Stimulated activated CD8-positive, alpha-beta memory T cell treated with anti-CD3 and anti-CD28 coated beads, Interleukin-12 subunit alpha, Interleukin-12 subunit beta, amount 100 ng/mL, for 4 hours (primary cell): ENCODE measurements at places on chromosomes 11 and 22.

- DNase-seq: no peak
Observed at GRCh38 chr22:22203048-22203971, 41.3 kb upstream of the VPREB1 start.

DNA sequence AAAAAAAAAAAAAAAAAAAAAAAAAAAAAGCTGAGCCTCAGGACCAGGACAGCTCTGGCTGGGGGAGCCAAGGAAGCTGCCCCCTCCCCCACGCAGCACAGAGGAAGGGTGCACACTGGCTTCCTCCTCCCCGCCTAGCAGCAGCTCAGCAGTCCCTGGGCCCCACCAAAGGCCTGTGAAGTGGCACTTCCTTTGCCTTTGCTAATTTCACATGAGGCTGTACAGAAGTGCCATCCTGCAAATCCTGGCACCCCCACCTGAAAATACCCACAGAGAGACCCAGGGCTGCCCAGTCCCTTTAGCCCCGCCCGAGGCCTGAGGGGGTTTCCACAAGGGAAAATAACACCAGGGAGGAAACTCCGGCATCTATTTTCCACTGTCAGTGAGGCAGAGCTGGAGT lies 3.9 kb downstream of the RHOG start:
- peak; percentile 30 for DNase-seq

GRCh38 chr22:43511276-43511910 lies 99.6 kb downstream of the MPPED1 start:
- DNase-seq: no peak

DNA sequence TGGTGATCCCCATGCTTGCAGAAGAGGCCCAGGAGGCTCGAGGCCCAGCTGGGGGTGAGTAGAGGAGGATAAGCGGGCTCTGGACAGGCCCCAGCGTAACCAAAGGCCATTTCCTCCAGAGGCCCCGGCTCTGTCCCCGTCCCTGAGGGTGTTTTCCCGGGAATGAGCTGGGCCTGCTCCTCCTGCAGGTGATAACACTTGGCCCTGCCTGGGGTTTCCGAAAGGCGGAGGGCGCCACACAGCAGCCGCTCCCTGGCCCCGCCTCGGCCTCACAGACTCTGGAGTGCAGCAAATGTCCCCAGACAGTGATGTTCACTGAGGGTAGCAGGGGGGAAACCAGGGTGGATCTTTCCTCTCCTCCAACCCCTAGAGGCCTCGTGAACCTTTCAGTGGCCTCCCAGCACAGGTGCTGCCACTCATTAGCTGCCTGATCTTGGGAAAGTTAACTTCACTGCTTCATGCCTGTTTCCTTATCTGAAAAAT lies 10.5 kb upstream of the MGAT3 start:
- no peak for DNase-seq

- no peak for DNase-seq
Observed at GRCh38 chr11:133916784-133917440, 39.9 kb downstream of the IGSF9B start.
